ENCODE measurements at places on chromosomes 5 and 9.

DNA sequence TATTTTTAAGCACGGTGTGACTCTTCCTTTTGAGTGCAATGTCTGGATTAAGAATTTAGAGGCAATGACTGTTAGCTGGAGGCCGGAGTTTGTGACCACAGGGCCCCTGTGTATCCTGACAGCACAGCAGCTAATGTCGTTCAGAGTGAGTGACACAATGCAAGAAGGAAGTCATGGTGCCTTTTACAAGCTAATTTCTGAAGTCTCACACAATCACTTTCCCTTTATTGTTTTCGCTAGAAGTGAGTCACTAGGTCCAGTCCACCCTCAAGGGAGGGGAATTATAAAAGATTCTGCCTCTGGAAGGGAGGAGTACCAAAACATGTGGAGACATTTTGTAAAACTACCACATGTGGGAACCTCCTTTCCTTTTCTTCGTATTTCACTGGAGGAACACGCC lies 185.5 kb upstream of the FGF10 start:
- no peak for DNase-seq

- DNase-seq = no peak
Measured at GRCh38 chr9:121765021-121765950, 113.9 kb downstream of the DAB2IP start.

- DNase-seq = no peak
Measured at GRCh38 chr5:140596321-140596741, 31.7 kb downstream of the SLC35A4 start.

DNA sequence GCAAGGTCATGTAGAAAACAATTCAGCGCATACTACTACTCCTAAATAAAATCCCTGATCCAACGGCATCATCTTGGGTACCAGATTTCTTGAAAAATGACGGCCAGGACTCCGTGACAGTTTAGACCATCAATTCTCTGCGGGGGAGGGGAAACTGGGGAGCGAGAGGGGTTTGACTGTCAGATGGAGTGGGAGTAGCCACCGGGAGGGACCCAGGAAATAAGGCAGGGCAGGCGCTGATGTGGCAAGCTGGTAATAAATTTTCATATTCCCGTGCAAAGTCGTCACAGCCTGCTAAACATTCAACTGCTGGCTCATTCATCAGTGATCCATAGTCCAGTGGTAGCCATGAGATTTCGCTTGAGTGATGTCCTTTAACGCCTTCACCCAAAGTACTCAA lies 457 bp upstream of the CDH18 start:
- DNase-seq = no peak

DNA sequence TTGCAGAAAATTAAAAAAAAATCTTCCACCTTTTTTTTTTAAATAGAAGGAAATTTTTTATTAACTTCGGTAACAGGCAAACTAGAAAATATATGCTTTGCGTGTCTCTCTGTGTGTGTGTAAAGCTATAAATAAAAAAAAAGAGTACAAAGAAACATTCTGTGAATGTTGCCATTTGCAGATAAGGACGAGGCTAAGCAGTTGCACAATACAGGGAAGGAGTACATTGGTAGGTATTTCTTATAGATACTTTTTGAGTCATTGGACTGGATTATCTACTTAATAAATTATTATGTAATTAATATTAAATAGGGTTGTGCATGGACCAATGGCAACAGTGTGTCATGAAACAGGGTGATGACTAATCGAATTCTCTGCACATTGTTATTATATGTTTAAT lies 102.4 kb downstream of the CAMK4 start:
- DNase-seq = no peak

GRCh38 chr9:135093111-135093510 lies 5.6 kb downstream of the OLFM1 start:
- DNase-seq = no peak

DNA sequence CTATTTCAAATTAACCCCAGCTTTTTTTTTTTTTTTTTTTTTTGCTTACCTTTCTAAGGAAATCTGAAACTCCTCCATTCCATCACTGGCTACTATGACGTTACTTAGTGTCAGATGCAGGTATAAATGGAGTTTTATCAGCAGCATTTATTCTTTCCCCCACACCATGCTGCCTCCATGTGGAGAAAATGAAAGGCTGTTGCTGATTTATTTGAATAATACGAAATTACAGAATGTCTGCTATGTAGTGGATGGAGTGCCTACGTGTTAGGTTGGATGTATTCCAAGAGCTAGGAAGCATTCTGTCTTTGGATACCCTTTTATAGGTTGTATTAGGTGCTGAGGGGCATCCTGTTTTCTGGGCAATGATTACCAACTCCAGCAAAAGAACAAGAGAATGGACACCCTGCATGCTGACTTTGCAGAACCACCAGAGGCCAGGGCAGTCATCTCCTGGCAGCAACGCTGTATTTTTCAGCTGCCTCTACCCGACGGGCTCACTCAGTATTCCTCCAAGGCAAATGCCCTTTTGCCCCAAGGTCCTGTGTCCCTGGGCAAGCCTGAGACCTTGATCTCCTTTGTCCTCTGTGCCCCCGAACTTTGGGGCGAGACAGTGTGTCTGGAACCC lies 199.5 kb downstream of the ALDH1A1 start:
- no peak for DNase-seq

GRCh38 chr9:92774274-92774673 lies 9.6 kb upstream of the BICD2 start:
- DNase-seq = no peak

- DNase-seq = no peak
Measured at GRCh38 chr5:160083501-160083900, 35.7 kb downstream of the PWWP2A start.

DNA sequence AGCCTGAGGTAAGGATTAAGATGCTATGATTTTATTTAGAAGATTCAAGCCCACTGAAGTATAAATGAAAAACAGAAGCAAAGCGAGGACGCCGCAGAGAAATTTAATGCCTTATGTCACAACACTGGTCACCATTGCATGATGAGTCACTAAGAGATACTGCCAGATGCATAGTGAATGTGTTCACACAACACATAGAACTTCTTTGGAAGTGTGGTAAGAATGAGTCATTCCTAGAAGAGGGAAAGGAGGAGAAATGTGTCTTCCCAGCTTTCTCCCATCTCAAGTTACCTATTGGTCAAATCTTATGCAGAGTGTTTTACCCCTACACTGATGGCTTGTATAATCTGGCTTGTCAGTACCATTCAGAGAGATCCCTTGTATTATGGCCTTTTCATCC lies 465.3 kb upstream of the ARRDC3 start:
- no peak for DNase-seq

- DNase-seq = no peak
Measured at GRCh38 chr5:91670122-91670521, 287.0 kb upstream of the ARRDC3 start.

Measured in hematopoietic multipotent progenitor cell treated with erythropoietin and hydrocortisone succinate and interleukin-3 and kit ligand, for 8 days (in vitro differentiated cells).